IMR-90 (cell line): ENCODE measurements at places on chromosomes 4 and X.

GRCh38 chr4:158211222-158211621 lies 936 bp downstream of the TMEM144 start:
- DNase-seq: no peak

DNA sequence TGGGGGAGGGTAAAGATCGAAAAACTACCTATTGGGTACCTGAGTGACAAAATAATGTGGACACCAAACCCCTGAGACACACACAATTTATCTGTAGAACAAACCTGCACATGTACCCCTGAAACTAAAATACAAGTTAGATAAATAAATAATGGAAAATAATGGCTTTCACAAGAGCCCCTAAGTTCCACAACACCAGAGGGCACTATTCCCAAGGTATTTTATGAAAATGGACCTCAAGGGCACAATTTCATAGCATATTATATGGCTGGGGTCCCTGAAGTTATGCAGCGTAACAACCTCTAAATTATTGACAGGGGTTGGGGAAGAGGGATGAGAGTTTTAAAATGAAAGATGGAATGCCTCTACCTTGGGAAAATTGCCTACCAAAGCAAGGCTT lies 81.3 kb upstream of the TMEM33 start:
- DNase-seq: no peak

DNA sequence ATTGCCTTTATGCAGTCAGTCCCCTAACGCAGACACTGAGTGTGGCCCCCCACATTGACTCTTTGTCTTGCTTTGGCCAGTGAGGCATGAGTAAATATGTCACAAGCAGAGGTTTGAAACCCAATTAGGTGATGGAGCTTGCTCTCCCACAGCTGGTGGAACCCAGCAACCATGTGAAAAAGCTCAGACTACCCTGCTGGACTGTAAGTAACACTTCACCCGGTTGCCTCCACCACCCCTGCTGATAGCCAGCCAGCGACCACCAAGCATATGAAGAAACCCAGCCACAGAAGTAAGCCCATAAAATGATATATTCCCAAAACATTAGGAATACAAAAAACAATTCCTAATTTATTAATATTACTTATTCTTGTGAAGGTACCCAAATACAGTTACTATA lies 21.6 kb upstream of the PDCL2 start:
- DNase-seq: no peak

DNA sequence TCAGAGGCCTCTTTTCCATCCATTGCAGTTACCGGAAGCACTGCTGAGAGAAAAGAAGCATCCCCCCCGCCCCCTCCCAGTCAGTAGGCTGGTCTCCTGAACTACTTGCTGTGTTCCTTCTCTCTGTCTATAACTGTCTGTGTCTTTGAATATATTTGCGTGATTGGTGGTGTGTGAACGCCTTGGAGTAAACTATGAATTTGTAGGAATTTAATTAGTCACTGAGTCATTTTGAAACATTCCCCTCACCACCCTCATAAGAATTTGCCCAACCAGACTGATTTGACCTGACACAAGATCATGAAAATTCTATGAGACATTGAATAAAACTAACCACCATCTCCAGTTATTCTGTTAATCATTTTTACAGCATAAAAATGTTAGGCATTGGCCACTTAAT lies 6.7 kb upstream of the NXF3 start:
- no peak for DNase-seq

GRCh38 chr4:77358315-77358928 lies 201.4 kb downstream of the CCNG2 start:
- DNase-seq: peak; percentile 40

DNA sequence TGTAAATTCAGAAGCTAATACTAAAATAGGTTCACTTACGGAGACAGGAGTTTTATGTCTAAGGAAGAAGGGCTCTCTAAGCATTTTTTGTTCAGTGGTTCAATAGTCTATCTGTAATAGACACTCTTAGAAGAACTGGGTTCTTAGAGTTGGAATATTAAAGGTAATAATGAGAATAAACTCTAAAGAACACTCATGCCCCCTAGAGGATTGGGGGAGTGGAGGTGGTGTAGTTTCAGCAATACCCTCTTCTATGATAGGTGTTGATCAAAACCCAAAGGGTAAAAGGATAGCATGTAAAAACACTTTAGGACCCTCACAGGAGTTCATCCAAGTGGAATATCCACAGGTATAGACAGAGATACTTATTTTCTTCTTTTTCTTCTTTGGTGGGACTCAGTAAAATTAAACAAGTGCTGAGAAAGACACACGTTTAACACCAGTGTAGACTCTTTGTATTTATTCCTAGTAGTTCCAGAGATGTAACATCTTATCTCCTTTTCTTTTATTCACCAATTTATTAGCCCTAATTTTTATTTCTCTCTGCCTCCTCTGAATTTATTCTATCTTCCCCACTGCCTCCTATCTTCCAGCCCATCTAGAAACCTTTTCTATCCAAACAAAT lies 25.7 kb upstream of the MND1 start:
- peak; percentile 54 for DNase-seq

GRCh38 chr4:189121336-189121735 lies 819.3 kb upstream of the FRG1 start:
- DNase-seq: no peak

GRCh38 chrX:11398785-11399184 lies 105.6 kb downstream of the AMELX start:
- peak; percentile 37 for DNase-seq

- DNase-seq: no peak
These were observed 30.1 kb upstream of the SCOC start for GRCh38 chr4:140343303-140343702.

DNA sequence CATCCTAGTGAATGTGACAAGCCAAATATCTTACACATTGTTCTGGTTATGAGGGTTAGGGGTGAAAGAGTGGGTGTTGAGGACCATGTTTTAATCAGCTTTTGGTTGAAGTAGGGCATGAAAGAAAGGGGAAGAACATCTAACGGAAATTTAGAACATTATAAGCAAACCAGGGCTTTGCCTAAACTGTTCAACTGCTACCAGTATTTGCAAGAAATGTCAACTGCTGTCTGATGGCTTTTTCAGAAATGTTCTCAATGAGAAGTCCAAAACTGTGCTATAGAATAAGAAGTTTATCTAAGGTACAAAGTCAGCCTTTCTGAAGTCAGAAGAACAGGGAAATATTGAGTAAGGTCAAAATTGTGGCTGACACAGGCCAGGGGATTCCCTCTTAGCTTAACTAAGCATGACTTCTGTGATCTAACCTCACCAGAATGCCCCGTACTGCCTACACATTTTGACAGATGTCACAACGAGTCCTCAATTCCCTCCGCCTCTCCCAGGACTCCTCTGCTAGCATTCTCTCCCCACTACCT lies 67.1 kb downstream of the DTHD1 start:
- no peak for DNase-seq

DNA sequence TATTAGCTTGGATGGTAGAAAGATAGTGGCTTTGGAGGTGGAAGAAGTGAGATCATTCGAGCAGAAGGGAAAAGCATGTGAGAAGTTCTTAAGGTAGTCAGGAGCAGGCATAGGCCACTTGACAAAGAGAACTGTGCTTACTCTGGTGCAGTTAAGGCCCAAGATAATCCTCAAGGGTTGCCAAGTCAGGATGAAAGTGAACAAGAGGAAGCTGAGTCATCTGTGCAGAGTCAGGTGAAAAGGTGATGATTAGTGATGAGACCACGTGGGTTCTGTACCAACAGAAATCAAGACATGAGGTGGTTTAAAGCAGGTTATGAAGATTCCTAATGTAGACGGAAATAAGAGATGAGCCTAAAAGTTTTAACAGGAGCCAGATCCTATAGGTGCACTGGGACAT lies 369.8 kb downstream of the DTHD1 start:
- no peak for DNase-seq

GRCh38 chrX:327660-328126 lies 9.1 kb upstream of the GTPBP6 start:
- DNase-seq: no peak

GRCh38 chr4:163606896-163607691 lies 112.6 kb downstream of the TMA16 start:
- DNase-seq: no peak
